ENCODE measurements at places on chromosomes 2 and 18. TPM values are rescaled to one million over a fixed set of nuclear protein-coding genes. Genes with fewer than 3 reads are reported as not detected.

Gene SIGLEC15
- 0.44 TPM for total RNA-seq

Gene LRATD1
- 9.0 TPM for total RNA-seq

Gene MYO7B
- total RNA-seq: 3.7 TPM

- no peaks in the 10 kb centered on the region for H3K36me3 ChIP-seq
- H3K27ac ChIP-seq: no peak overlapping the region
- H3K4me3 ChIP-seq: no peak overlapping the region
- DNase-seq: no peak
- no peaks in the 10 kb centered on the region for H3K27me3 ChIP-seq
These were observed 590.3 kb upstream of the CHAC2 start for GRCh38 chr2:53177327-53177726.

DNA sequence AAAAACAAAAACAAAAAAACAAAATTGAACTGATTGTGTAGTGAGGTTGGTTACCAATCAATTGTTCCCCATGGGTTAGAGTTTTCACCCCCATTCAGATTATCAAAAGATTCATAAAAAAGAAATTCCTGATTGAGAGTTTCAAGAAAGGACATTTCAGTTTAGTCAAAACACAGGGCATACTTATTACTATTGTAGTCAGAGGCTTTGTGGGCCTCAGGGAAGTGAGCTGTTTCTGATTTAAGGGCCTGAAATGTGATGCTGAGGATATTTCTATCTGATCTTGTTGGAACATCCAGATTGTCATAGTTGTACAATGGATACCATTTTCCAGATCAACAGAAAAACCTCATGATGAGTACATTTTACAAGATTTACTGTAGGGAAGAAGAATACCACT lies 368.1 kb upstream of the NETO1 start:
- H3K27me3 ChIP-seq: no peaks in the 10 kb centered on the region
- no peaks in the 10 kb centered on the region for H3K4me1 ChIP-seq
- H3K4me3 ChIP-seq: no peak overlapping the region
- H3K27ac ChIP-seq: no peak overlapping the region
- H3K36me3 ChIP-seq: no peaks in the 10 kb centered on the region

GRCh38 chr2:24304098-24304497 lies 56.2 kb downstream of the ITSN2 start:
- H3K36me3 ChIP-seq: peaks cover 87% of the 10 kb centered on the region
- H3K4me3 ChIP-seq: no peak overlapping the region
- H3K27ac ChIP-seq: peak overlapping the region; percentile 57
- DNase-seq: no peak
- no peaks in the 10 kb centered on the region for H3K27me3 ChIP-seq

DNA sequence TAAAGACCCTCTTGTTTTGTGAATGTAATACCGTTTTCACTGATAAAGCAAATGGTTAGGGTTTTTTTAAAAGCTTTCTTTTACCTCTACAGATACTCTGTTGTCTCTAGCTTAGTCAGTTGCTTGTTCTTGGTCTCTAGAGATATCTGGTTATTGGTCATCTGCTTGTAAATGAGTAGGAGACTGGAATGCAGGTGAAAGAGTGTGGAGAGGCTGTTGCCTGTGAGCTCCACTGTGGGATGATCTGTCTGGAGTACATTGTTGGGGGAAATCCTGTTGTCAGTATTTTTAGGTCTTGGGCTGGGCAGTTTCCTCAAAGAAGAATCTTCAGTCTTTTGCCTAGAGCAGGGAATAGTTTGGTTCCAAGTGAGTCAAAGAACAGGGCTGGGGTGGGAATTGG lies 67.7 kb downstream of the SMCHD1 start:
- H3K4me1 ChIP-seq: no peaks in the 10 kb centered on the region
- H3K27me3 ChIP-seq: no peaks in the 10 kb centered on the region
- H3K36me3 ChIP-seq: peaks cover 36% of the 10 kb centered on the region
- no peak for DNase-seq

DNA sequence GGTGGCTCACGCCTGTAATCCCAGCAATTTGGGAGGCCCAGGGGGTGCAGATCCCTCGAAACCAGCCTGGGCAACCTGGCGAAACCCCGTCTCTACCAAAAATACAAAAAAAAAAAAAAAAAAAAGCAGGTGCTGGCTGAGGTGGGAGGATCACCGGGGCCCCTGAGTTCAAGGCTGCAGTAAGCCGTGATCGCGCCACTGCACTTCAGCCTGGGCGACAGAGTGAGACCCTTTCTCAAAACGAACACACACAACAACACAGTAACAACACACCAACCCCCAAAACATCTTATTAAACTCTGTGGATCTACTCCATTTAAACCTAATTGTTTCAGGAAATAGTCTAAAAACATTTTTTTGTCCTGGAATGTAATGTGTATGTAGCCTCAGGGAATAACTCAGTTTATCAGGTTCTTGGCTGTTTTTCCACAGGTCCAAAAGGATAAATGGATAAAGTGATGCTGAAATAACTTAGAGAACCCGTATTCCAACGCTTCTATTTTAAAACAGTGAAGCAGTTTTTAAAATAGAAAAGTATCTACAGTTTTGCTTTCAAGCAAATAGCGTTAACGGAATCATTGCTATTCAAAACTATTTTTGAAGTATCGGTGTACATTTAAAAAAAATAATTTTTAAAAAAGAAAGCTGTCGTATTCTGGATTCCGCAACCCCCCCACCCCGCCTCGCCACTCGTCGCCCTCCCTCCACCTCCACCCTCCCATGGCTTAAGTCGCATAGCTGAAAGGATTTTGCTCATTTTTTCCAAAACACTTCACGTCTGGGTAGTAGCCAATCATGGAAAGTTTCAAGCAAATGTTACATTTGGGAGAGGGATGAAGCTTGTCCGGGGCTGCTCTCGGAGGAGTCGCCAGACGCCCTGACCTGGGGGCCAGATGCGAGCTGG lies 895 bp upstream of the GLS start:
- no peaks in the 10 kb centered on the region for H3K27me3 ChIP-seq
- H3K27ac ChIP-seq: peak overlapping the region; percentile 94

DNA sequence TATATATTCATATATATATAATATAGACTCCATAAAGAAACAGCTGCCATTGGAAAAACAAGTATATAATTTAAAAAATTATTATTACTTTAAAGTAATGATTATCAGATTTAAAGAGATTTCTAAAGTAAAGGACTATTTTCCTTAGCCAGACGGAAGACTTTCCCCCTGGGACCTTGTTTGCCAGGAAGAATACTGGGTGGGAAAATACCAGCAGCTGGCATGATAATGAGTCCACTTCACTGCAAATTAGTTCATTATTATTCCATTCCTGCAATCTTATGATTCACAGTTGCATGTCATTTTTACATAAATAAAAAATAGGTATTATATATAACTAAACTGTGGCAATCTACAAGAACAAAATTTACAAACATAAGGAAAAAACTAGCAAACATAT lies 339.8 kb upstream of the CDH7 start:
- H3K27me3 ChIP-seq: no peaks in the 10 kb centered on the region
- H3K4me3 ChIP-seq: no peak overlapping the region
- H3K27ac ChIP-seq: no peak overlapping the region
- H3K4me1 ChIP-seq: no peaks in the 10 kb centered on the region

Gene STK17B
- 52.5 TPM for total RNA-seq

Gene LIMS4
- total RNA-seq: 0.76 TPM

DNA sequence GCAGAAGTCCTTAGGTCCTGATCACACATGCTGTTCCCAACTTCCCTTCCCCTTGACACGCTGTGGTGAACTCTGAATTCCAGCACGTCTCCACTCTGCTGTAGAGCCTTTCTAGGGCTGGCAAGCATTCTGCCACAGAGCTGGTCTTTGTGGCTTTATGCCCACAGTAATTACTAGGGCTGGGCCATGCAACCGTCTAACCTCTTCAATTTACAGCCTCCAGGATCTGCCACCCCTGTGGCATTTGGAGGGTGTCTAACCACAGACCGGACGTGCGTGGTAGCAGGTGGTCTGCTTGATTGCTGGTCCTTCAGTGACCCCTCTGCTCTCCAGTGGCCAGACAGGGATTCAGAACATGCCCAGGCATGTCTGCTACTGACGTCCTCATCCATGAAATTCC lies 43.1 kb upstream of the TGFA start:
- H3K36me3 ChIP-seq: no peaks in the 10 kb centered on the region
- H3K27ac ChIP-seq: no peak overlapping the region
- no peaks in the 10 kb centered on the region for H3K27me3 ChIP-seq
- DNase-seq: no peak

DNA sequence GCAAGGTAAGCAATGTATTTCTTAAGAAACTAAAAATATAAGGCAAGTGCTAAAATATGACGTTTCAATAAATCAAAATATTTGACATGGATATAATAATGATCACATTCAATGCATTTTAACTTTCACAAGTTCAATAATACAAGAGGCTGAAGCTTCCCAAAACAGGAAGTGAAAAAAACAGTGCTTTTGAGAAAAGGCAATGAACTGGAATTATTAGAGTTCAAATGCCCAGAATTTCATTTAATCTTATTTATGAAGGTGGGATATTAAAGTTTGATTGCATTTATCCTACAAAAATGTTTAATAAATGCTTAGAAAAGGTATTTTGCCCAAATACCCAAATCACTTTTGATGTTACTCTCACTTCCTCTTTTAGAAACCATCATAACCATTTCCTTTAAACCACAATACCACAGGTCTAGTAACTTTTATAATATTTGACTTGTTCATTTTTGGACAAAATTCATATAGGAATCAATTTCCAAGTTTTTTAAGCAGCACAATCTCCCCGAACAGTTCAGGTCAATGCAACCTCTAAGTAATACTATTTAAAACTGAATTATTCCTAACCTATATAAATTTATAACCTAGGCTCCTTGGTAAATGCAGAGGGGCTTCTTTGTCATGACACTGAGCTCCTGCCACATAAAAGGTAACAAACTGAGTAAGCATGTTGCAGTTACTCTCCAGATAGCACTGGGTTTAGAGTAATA lies 2.1 kb downstream of the NCKAP1 start:
- peak overlapping the region; percentile 76 for H3K4me3 ChIP-seq
- H3K27ac ChIP-seq: peak overlapping the region; percentile 96

Gene LRRC30
- not detected for total RNA-seq

GRCh38 chr2:58158481-58158880 lies 82.6 kb downstream of the FANCL start:
- no peak overlapping the region for H3K4me3 ChIP-seq
- H3K27ac ChIP-seq: no peak overlapping the region
- H3K4me1 ChIP-seq: no peaks in the 10 kb centered on the region
- H3K27me3 ChIP-seq: no peaks in the 10 kb centered on the region
- DNase-seq: no peak

DNA sequence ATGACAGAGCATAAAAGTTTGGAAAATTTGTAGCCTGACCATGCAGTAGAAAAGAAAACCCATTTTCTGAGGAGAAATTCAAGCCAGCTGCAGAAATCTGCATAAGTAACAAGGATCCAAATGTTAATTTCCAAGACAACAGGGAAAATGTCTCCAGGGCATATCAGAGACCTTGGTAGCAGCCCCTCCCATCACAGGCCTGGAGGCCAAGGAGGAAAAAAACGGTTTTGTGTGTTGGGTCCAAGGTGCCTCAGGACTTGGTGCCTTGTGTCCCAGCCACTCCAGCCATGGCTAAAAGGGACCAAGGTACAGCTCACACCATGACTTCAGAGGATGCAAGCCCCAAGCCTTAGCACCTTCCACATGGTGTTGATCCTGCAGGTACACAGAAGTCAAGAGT lies 324.4 kb downstream of the ETAA1 start:
- no peaks in the 10 kb centered on the region for H3K27me3 ChIP-seq
- H3K4me1 ChIP-seq: no peaks in the 10 kb centered on the region
- H3K36me3 ChIP-seq: no peaks in the 10 kb centered on the region
- no peak overlapping the region for H3K4me3 ChIP-seq
- DNase-seq: no peak

GRCh38 chr2:194602750-194603149 lies 1054.3 kb upstream of the SLC39A10 start:
- DNase-seq: no peak
- no peaks in the 10 kb centered on the region for H3K4me1 ChIP-seq
- H3K27ac ChIP-seq: no peak overlapping the region

DNA sequence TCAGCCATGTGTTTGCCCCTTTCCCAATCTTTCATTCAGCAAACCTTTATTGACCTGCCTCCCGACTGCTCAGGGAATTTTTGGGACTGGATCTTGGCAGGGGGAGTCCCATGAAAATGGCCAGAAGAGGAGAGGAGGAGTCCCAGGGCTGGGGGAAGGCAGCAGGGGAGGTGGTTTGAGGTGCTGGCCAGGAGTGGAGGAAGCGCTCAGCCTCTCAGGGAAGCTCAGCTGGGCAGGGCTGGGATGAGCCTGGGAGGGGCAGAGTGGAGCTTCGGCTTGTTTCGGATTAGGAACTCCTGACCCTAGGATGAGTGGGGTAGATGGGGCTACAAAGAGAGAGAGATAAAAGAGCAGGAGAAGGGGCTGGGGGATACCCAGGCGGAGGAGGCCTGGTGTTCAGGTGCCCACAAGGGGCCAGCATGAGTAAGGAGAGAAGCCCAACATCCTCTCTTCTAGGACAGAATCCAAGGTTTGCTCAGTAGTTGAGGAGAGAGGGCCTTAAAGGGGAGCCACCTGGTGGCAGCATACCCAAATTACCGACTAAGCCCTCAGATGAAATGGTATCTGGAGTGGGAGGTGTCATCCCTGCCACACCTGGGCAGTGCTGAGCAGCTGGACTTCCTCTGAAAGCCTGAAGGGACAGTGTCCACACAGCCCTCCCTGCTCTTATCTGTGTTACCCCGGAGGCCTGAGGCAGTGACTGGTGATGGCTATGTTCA lies 91.1 kb downstream of the INHBB start:
- peaks cover 6% of the 10 kb centered on the region for H3K4me1 ChIP-seq
- H3K4me3 ChIP-seq: no peak overlapping the region
- no peaks in the 10 kb centered on the region for H3K27me3 ChIP-seq
- H3K36me3 ChIP-seq: no peaks in the 10 kb centered on the region

Gene POTEC
- not detected for total RNA-seq

Gene CYRIA
- total RNA-seq: 23.5 TPM

Gene SLC16A14
- total RNA-seq: 0.61 TPM

DNA sequence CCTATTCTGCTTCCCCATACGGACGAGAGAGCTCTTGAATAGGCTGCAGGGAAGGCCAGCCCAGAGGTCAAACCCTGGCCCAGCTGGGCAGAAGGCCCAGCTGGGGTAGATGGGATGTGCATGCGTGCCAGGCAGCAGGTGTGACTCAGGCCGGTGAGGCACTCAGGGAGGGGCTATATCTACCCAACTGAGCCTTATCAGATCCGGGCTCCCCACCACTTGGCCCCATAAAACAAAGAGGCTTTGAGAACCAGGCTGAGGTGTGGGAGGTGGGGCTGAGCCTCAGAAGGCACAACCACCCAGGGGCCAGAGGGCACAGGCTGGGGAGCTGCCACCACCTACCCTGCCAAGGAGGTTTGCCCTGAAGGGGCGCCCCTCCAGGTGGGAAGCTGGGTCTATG lies 8.0 kb upstream of the CFAP65 start:
- no peaks in the 10 kb centered on the region for H3K36me3 ChIP-seq
- no peak overlapping the region for H3K4me3 ChIP-seq
- H3K27me3 ChIP-seq: peaks cover 4% of the 10 kb centered on the region
- no peak overlapping the region for H3K27ac ChIP-seq

DNA sequence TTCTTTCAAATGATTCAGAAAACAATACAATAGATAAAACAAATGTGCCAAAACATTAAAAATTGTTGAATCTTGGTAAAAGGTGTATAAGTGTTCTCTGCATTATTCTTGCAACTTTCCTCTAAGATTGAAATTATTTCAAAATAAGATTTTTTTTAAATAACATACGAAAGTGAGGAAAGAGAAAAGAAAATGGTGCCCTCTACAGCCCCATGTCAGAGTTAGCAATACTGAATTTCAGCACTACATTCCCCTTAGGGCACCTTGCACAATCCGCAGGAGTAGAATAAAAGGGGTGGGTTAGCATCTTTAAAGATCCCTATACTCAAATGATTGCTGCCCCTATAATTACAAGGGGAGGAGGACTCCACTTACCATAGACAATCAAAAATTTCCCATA lies 433.7 kb downstream of the BCL11A start:
- H3K36me3 ChIP-seq: no peaks in the 10 kb centered on the region
- H3K27me3 ChIP-seq: no peaks in the 10 kb centered on the region
- H3K4me1 ChIP-seq: no peaks in the 10 kb centered on the region
- H3K27ac ChIP-seq: no peak overlapping the region
